Hematopoietic multipotent progenitor cell treated with erythropoietin and hydrocortisone succinate and interleukin-3 and kit ligand, for 6 days (in vitro differentiated cells): ENCODE measurements at places on chromosomes 1 and 21.

GRCh38 chr1:7474786-7475502, 296.2 kb upstream of the VAMP3 start:
- no peak for DNase-seq

- DNase-seq: no peak
Measured at GRCh38 chr21:45997205-45997494, 15.6 kb downstream of the COL6A1 start.

DNA sequence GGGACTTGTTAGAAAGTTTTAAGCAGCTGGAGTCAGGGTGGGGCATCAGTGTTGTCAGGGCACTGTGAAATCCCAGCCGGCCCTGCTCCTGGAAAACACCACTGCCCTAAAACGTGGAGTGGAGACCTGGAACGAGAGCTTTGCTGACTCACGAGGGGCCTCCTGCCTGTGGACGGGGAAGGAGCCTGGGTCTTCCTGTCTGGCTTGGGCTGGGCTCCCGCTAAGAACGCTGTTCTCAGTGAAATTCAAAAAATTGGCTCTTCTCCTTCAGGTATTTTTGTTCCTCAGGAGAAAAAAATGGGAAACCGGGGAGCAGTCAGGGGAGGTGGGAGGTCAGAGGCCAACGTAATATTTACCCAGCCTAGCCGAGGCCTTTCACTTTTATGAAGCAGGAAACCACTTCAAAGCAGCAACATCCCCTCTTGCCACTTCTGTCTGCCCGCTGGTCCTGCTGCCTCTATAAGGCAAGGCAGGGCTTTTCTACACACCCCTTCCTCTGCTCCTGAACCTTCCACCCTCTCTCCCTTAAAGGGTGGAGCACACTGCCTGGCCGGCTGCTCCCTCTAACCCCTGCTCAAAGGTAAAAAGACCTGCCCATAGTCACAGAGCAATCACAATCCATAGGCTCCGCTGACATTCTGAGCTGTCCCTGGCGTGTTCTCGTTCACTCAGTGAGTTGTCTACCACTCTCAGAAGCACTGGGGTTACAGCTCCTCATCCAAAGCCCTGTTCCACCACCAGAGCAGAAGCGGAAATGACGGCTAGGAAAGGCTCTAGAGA, 8.0 kb downstream of the PLXNA2 start:
- peak; percentile 33 for DNase-seq

GRCh38 chr1:245790441-245790840, 635.7 kb downstream of the KIF26B start:
- DNase-seq: no peak

DNA sequence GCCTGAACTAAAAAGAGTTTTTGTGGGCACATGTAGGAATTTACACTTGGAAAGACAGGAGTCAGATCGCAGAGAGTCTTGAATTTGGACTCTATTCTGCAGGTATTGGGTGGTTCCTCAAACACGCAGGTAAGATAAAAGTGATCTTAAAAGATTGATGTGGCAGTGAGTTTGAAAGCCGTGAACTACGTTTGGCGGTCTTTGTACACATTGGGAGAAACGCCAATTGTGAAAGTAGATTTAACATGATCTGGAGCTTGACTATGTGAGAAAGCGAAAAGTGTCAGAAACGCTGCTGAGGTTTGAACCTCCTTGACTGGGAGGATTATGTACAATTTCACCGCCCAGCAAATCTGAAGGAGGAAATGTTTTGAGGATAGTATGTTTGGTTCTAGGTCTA, 1.5 kb upstream of the PPP2R5A start:
- DNase-seq: no peak

- DNase-seq: peak; percentile 57
Measured at GRCh38 chr1:174160109-174160473, 771 bp downstream of the RABGAP1L start.

GRCh38 chr1:24111996-24112779, at the start of gene MYOM3:
Gene MYOM3 (minus strand): TSS chr1:24112135. CDS start chr1:24108636, 3,499 bp downstream.
- DNase-seq: peak; percentile 90

DNA sequence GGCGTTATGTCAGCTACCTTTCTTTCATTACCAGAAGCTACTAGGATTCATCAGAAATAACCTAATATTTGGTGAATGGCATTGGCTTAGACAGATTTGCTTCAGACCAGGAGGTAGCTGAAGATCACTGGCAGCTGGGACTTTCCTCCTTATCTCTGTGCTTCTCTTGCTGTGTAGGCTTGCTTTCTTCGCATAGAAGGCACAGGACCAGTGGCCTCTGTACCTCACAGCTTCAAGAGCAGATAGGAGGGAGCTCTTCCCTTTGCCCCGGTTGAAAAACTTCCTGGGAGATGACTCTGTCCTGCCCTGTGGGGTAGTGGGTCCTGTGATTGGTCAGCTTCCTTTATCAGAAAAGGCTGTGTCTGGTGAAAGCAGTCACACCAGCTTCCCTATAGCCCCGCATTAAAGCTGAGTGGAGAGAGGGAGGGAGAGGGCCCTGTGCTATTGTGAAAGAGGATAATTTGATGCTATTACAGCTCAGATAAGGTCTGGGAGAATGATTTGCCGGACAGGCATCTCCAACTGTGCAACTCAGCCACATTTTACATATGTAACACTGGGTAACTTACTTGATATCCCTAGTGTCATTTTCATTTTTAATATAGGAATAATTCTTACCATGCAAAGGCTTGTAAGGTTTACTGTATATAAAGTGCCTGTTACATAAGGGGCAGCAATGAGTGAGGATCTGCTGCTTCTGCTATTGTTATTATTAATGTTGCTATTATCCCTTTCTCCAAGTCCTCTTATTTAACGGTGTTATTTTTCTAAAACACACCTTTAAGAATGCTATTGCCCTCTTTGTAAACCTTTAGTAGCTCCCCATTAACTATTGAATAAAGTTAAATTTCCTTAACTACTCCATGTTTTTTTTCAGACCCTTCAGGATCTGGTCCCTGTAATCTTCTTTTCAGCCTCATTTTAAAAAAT, 31.6 kb downstream of the OSBPL9 start:
- peak; percentile 70 for DNase-seq

DNA sequence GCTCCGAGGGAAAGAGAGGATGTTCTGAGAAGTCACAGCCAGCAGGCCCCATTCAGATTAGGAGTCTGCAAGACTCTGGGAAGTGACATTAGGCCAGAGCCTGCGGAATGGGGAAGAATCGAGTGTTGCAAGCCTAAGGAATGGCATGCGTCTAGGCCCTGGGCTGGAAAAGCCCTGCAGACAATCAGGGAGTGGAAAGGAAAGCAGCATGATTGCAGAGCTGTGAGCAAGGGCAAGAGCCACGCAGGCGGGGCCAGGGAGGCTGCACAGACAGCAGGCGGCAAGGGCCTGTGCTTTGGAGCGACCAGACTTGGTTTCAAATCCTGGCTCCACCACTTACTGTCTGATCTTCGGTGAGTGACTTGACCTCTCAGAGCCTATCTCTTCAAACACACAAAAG, 118.2 kb downstream of the RRAGC start:
- DNase-seq: no peak

DNA sequence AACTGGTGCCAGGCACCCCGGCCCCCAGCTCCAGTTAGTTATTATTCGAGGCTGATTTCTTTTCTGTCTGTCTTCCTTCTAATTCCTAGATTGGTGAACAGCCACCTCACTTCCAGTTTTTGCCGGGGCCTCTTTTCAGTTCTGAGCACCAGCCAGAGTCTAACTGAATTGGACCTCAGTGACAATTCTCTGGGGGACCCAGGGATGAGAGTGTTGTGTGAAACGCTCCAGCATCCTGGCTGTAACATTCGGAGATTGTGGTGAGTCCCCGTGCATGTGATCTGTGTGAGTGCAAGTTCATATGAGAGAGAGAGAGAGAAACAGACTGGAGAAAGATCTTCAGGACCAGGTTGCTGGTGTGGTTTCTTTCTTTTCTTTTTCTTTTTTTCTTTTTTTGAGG, 13.5 kb downstream of the NLRP3 start:
- no peak for DNase-seq

GRCh38 chr1:202155478-202156021, 4.9 kb downstream of the PTPN7 start:
- DNase-seq: peak; percentile 84

- no peak for DNase-seq
Measured at GRCh38 chr1:93200714-93201113, 20.2 kb downstream of the CCDC18 start.

DNA sequence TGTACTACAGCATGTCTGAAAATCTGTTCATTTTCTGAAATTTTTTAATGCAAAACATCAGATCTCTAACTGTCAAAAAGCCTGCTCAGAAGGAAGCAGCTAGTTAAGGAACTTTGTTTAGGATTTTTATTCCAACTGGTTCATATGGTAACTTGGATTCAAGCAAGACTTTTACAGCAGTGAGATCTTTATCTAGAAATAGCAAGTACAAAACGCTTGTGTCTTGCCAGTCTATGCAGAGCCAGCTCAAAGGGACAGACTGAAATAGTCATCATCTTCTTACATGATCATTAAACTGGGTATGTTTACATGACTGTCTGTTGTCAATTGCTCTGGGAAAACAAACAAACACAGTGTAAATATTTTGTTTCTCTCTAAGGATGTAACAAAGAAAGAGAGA, 37.6 kb downstream of the DDAH1 start:
- no peak for DNase-seq

- peak; percentile 94 for DNase-seq
Measured at GRCh38 chr1:145885738-145886287, at the start of gene ANKRD35. Gene ANKRD35 (minus strand): TSS chr1:145885866. CDS start chr1:145885758, 108 bp downstream.

GRCh38 chr1:39670689-39671088, 1.2 kb downstream of the NT5C1A start:
- no peak for DNase-seq

GRCh38 chr1:211742889-211743529, 67.6 kb upstream of the NEK2 start:
- DNase-seq: no peak
